ENCODE measurements at places on chromosomes 3 and 15.

GRCh38 chr3:113485161-113485609 lies 29.8 kb downstream of the SPICE1 start:
- DNase-seq = no peak

DNA sequence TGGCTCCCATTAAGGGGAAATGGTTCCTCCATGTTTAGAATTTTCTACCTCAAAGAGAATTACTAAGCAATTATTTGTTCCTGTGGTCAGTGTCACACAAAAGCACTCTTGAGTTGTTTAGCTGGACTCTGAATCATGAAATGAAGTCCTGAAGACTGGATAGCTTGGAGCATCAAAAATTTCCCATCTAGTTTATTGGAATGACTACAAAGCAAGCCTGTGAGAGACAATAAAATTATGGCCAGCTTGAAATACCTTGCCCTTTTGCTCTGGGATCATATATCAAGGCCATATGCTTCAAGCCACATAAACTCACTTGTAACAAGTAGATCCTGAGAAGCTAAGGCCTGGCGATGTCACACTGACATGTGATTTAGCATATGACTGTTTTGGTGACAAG lies 292.3 kb downstream of the TIGIT start:
- DNase-seq = no peak

DNA sequence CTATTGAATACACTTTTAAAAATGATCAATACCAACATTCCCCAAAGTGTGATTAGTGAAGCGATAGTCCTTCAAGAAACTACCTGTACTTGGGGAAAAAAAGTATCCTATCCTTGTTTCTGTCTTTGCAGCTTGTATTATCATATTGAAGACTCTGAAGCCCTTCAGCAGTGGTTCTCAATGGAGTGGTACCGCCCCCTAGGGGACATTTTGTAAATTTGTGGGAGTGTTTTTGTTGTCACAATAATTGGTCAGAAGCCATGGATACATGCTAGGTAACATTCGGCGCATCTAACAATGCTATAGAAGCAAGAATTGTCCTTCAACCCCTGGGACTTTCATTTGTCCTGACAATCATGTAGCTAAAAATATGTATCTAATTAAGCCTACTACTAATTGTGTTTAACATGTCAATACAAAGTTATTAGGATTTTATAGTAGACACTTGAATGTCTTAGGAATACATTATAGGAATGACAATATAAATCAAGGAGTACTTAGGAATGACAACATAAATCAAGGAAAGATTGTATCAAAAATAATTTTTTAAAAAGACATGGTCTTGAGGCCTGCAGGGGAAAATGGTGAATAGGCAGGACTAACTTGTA lies 53.7 kb downstream of the NMD3 start:
- peak; percentile 5 for DNase-seq

DNA sequence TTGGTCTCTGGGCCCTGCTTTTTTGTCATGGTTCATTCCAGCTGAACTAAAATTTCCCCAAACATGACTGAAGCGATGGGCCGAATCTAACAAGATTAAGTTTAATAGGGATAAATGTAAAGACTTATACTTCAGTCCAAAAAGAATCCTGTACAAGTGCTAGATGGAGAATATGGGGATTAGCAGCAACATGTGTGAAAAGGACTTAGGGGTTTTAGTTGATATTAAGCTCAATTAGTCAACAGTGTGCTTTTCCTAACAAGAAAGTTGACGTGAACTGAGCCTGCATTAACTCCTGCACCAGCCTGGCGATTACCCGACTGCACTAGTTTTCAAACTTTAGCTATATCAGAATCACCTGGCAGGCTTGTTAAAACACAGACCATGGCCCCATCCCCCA lies 61.0 kb upstream of the BBX start:
- no peak for DNase-seq

DNA sequence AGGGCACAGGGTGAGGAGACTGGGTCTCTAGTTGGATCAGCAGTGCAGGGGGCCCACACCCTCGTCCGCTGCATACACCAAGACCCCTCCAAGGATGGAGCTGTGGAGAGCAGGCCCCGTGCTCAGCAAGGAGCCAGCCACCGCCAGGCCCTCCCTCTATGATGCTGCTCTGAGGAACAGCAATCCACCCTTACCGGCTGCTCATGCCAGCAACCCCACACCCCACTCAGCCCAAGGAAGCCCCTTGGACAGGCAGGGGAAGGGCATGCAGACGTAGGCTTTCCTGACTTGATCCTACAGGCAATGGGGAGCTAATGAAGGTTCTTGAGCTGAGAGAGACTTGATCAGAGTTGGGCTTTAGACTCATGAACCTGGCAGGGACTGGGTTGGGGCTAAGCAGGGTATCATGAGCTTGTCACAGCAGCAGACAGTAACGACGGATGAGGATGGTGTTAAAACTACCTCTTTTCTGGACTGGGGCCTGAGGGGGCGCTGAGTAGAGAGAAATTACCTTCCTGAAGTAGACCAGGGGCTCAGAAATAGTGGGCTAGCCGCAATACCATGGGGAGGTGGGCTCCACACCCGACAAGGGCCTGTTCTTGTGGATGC lies 50.5 kb upstream of the FGD5 start:
- DNase-seq = no peak

GRCh38 chr15:76010613-76011012 lies 1.6 kb downstream of the NRG4 start:
- DNase-seq = no peak
